ENCODE measurements at places on chromosomes 4 and X. TPM values are rescaled to one million over a fixed set of nuclear protein-coding genes. Genes with fewer than 3 reads are reported as not detected.

DNA sequence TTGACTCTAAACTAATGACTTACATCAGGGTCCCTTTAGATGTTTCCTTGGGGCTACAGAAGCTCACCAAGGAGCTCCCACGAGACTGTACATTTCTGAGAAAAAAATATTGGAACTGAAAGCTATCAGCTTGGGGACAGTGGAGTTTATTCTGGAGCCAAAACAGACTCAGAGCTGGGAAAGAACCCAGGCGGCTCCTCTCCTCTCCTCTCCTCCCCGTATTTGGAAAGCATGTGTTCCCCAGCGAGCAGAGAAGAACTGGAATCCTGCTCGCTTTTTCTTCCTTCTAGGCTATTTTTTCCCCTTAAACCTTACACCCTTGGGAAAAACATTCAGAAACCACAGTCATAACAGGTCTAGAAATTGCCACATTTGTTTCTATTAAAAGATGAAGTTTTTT lies 4.3 kb upstream of the MAP7D3 start:
- DNase-seq, result no peak
- H3K4me1 ChIP-seq, result peaks cover 29% of the 10 kb centered on the region
- no peaks in the 10 kb centered on the region for H3K27me3 ChIP-seq
- no peak overlapping the region for H3K4me3 ChIP-seq

DNA sequence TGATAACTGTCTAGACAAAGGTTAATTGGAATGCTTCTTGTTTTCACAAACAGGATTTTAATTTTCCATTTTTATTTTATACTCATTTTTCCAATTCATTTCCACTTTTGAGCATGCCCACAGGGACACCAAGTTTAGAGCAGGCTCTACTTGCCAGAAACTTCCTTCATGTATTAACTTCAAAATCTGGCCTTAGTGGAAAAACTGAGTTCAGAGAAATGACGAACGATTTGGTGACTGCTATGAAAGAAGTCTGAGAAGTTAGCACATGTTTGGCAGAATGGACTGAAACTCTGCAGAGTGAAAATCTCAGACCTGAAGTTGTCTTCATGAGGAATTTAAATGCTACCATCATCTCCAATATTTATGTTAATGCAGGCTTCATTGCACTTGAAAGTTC lies 214.1 kb downstream of the THOC2 start:
- DNase-seq, result no peak
- no peaks in the 10 kb centered on the region for H3K36me3 ChIP-seq
- H3K4me3 ChIP-seq, result no peak overlapping the region
- no peaks in the 10 kb centered on the region for H3K27me3 ChIP-seq
- H3K4me1 ChIP-seq, result no peaks in the 10 kb centered on the region

ZFYVE28 gene
- total RNA-seq, result not detected

- no peaks in the 10 kb centered on the region for H3K36me3 ChIP-seq
- no peaks in the 10 kb centered on the region for H3K27me3 ChIP-seq
- DNase-seq, result no peak
- H3K4me1 ChIP-seq, result no peaks in the 10 kb centered on the region
- H3K4me3 ChIP-seq, result no peak overlapping the region
- H3K27ac ChIP-seq, result no peak overlapping the region
Measured at GRCh38 chrX:85115252-85115651, 111.6 kb downstream of the APOOL start.

DNA sequence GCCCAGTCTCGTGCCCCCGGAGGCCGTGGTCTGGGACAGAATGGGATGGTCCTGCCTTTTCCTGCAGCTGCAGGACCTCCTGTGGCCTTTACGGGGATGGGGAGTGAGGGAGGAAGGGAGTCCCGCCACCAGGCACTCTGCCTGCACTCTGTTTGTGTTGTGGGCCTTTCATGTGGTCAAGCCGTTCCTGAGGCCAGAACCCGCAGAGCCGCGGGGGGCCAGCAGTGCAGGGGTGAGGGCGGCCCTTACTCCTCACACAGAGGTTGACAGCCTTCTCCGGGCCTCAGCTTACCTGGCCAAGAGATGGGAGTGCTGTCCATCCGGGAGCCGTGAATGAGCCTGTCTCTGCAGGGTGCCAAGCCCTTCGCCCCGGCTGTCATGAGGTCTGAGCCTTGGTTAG lies 230.7 kb downstream of the AFAP1 start:
- no peak for DNase-seq
- no peak overlapping the region for H3K4me3 ChIP-seq
- peaks cover 7% of the 10 kb centered on the region for H3K27me3 ChIP-seq
- no peaks in the 10 kb centered on the region for H3K36me3 ChIP-seq
- no peaks in the 10 kb centered on the region for H3K4me1 ChIP-seq

- no peaks in the 10 kb centered on the region for H3K36me3 ChIP-seq
- no peaks in the 10 kb centered on the region for H3K27me3 ChIP-seq
- H3K4me3 ChIP-seq, result no peak overlapping the region
- DNase-seq, result no peak
- H3K27ac ChIP-seq, result no peak overlapping the region
- peaks cover 16% of the 10 kb centered on the region for H3K4me1 ChIP-seq
Measured at GRCh38 chrX:15451913-15452312, 41.2 kb downstream of the PIR start.

DNA sequence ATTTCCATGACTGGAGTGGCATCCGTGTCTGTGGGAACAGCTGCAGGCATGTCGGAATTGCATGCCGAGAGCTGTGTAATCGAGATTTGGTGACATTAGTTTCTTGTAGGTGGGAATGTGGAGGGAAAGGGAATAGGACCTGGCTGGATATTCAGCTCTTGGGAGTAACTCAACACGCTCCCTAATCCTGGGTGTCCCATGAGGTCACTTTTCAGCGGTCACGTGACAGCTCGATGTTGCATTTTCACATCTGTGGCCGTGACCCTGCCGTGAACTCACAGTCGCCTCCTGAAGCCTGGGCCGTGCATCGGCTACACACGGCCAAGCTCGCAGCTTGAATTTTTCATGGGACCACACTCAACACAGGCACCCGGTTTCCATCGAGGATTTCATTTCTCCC lies 25.8 kb upstream of the PSAPL1 start:
- no peaks in the 10 kb centered on the region for H3K27me3 ChIP-seq
- no peaks in the 10 kb centered on the region for H3K36me3 ChIP-seq
- no peaks in the 10 kb centered on the region for H3K4me1 ChIP-seq
- H3K4me3 ChIP-seq, result no peak overlapping the region

SLC9B1 gene
- total RNA-seq, result 1.5 TPM

- H3K27ac ChIP-seq, result peak overlapping the region; percentile 99
- H3K36me3 ChIP-seq, result peaks cover 46% of the 10 kb centered on the region
- H3K4me1 ChIP-seq, result peaks cover 5% of the 10 kb centered on the region
- H3K4me3 ChIP-seq, result peak overlapping the region; percentile 75
- peak; percentile 66 for DNase-seq
Measured at GRCh38 chr4:82898322-82899243, 2.0 kb upstream of the THAP9 start.

GRCh38 chr4:157587681-157588423 lies 367.3 kb downstream of the GRIA2 start:
- H3K4me1 ChIP-seq, result no peaks in the 10 kb centered on the region
- H3K27me3 ChIP-seq, result no peaks in the 10 kb centered on the region
- no peak for DNase-seq
- no peak overlapping the region for H3K27ac ChIP-seq

DNA sequence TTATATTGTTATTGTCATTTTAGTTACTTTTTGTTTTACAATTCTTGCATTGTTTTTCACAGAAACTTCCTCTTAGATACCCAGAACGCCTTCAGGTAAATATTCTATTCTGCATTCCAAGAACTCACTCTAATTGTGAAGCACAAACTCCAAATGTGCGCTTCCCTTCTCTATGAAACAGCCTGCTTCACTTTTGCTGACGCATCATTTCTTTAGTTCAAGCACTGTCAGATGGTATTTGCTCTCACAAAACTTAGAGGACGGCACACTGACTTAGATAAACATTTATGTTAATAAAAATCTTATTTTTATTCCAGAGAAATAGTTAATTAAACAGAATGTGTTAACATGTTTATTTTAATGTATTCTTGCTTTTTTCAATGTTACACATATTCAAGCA lies 3.3 kb downstream of the CSN1S1 start:
- no peak overlapping the region for H3K27ac ChIP-seq
- H3K27me3 ChIP-seq, result no peaks in the 10 kb centered on the region
- no peak for DNase-seq
- no peaks in the 10 kb centered on the region for H3K36me3 ChIP-seq
- H3K4me3 ChIP-seq, result no peak overlapping the region
- H3K4me1 ChIP-seq, result no peaks in the 10 kb centered on the region

GRCh38 chr4:2428496-2429213 lies 9.9 kb downstream of the CFAP99 start:
- H3K36me3 ChIP-seq, result no peaks in the 10 kb centered on the region
- H3K4me3 ChIP-seq, result no peak overlapping the region
- no peak for DNase-seq
- no peaks in the 10 kb centered on the region for H3K4me1 ChIP-seq
- no peaks in the 10 kb centered on the region for H3K27me3 ChIP-seq

GRCh38 chr4:16909281-16909680 lies 10.8 kb upstream of the LDB2 start:
- no peak overlapping the region for H3K4me3 ChIP-seq
- H3K36me3 ChIP-seq, result no peaks in the 10 kb centered on the region
- no peak for DNase-seq
- no peak overlapping the region for H3K27ac ChIP-seq

GRCh38 chr4:20421603-20421985 lies 169.9 kb downstream of the SLIT2 start:
- H3K4me3 ChIP-seq, result no peak overlapping the region
- peaks cover 7% of the 10 kb centered on the region for H3K4me1 ChIP-seq
- no peak overlapping the region for H3K27ac ChIP-seq

FAM9A gene
- not detected for total RNA-seq

GRCh38 chr4:76300012-76300411 lies 6.5 kb upstream of the STBD1 start:
- no peak overlapping the region for H3K4me3 ChIP-seq
- no peaks in the 10 kb centered on the region for H3K36me3 ChIP-seq
- no peaks in the 10 kb centered on the region for H3K27me3 ChIP-seq

DNA sequence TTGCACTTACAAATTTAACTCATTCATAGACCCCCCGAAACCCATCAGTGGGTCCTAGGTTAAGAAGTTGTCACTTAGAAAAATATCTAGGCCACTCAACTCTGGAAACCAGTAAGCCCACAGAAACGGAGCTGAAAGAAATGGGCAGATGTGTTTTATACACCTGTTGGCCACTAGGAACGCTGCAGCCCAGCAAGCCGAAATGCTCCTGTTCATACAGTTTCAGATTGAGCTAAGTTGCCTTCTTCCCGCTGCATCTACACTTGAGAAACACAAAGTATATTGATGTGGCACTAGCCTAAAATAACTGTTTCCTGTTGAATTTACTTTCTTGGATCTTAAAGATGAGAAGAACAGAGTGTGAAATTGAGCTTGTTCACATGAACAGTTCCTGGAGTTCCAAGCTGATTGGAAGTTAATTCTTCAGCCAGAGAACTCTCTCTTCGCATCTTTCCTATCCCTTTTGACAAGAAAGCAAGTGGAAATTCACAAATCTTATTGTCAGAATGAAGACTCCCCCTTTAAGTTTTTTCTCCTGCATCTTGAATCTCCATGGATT lies 174.1 kb downstream of the RBMX2 start:
- no peak overlapping the region for H3K27ac ChIP-seq
- DNase-seq, result peak; percentile 44
- H3K4me1 ChIP-seq, result no peaks in the 10 kb centered on the region
- no peaks in the 10 kb centered on the region for H3K27me3 ChIP-seq

- no peak overlapping the region for H3K27ac ChIP-seq
- no peaks in the 10 kb centered on the region for H3K27me3 ChIP-seq
- no peak for DNase-seq
- H3K36me3 ChIP-seq, result no peaks in the 10 kb centered on the region
- H3K4me3 ChIP-seq, result no peak overlapping the region
Measured at GRCh38 chr4:151541389-151542071, 132.6 kb downstream of the FHIP1A start.

PRRG3 gene
- total RNA-seq, result not detected

GRCh38 chr4:1470816-1471442 lies 64.7 kb upstream of the NKX1-1 start:
- H3K27ac ChIP-seq, result no peak overlapping the region
- no peaks in the 10 kb centered on the region for H3K27me3 ChIP-seq
- H3K36me3 ChIP-seq, result no peaks in the 10 kb centered on the region
- no peak for DNase-seq
- H3K4me3 ChIP-seq, result no peak overlapping the region

DNA sequence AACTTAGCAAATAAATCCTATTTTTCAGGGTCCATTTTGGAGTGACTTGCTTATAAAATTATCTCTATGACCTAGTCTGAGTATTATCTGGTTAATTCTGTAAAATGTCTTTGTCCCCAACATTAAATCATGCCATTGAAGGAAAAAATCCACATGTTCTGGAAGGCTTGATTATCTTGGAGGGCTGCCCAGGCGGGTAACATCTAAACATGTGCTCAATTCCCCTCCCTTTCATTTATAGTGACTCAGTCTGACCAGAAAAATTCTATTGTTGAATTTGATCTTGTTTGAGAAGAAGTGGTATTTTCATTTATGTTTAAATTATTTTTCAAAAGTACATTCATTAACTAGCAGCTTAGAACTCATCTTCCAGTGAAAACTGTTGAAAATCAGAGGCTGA lies 55.4 kb upstream of the SLC10A7 start:
- no peaks in the 10 kb centered on the region for H3K27me3 ChIP-seq
- DNase-seq, result peak; percentile 65
- H3K27ac ChIP-seq, result no peak overlapping the region
- peaks cover 13% of the 10 kb centered on the region for H3K4me1 ChIP-seq

DNA sequence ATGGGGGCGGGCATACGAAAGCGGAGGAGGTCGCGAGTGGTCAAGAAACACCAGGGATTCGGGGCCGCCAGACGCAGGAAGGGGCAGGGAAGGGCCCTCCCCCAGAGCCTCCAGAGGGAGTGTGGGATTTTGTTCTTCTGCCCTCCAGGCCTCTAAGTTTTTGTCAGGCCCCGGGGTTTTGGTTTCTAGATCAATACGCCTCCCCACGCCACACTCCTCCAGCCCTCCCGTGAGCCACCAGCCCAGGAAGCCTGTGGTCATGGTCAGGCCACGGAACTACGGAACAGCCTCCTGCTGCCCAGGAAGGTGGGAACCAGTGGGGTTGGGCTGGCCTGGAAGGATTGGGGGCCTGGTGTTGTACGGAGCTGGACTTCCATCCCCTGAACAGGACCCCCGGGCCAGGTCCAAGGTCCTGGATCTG lies 38.4 kb downstream of the CPLX1 start:
- H3K4me1 ChIP-seq, result no peaks in the 10 kb centered on the region
- no peaks in the 10 kb centered on the region for H3K36me3 ChIP-seq
- DNase-seq, result no peak
- H3K27me3 ChIP-seq, result peaks cover 4% of the 10 kb centered on the region

GAGE10 gene
- total RNA-seq, result not detected

PNCK gene
- total RNA-seq, result not detected

ZNF711 gene
- total RNA-seq, result 9.3 TPM

DNA sequence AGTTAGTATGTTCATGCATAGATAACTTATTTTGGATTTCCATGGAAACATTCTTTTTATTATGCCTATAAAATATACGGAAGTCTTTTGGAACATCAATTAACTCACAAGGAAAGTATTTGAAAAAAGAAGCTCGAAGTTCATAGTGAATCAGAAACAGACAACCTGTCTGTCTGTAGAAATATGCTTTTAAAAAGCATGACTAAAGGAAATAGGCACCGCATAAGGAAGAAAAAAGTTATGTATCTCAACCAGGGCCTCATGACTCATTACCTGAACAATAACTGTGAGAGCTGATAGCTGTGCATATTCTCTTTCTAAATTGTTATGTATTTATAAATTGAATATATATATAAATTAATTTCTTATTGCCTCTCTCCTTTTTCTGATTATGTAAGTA lies 324.1 kb downstream of the TLL1 start:
- H3K27me3 ChIP-seq, result no peaks in the 10 kb centered on the region
- H3K27ac ChIP-seq, result no peak overlapping the region
- DNase-seq, result no peak
- H3K4me1 ChIP-seq, result no peaks in the 10 kb centered on the region
